ENCODE measurements at places on chromosomes 3 and 15.
A peak's percentile ranks its signal among the peaks of the same experiment; 100 is the strongest.

DNA sequence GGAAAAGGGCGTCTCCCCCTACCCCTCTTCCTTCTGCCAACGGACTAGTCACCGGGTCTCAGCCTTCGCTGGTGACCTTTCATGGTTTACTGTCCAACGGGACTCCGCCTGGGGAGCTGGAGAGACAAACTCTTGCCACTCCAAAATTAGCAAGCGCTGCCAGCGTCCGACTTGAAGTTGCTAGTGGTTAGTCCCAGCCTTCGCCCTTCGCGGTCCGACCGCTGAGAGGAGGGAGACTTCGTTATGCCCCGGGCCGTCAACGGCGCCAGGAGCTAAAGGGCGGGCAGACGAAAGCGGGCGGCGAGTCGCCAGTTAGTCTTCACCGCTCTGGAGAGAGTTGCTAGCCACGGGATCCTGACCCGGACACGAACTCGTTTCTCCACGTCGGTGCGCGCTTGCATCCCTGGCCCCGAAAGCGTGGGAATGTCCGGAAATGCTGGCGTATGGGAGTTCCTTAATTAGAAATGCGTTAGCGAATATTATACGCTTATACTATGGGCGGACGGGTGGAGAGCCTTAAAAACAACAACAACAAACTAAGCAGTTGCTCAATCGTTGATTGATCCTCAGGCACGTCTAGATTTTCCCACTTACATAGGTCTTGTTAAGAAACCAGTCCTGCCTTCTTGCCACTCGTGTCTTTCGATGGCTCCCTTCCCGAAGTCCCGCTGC, 716 bp downstream of the SMC4 start:
- DNase-seq = peak; percentile 56

- DNase-seq = no peak
Observed at GRCh38 chr3:138492980-138493675, 58.7 kb downstream of the ESYT3 start.

GRCh38 chr3:10440684-10441083, 64.7 kb downstream of the ATP2B2 start:
- DNase-seq = no peak

DNA sequence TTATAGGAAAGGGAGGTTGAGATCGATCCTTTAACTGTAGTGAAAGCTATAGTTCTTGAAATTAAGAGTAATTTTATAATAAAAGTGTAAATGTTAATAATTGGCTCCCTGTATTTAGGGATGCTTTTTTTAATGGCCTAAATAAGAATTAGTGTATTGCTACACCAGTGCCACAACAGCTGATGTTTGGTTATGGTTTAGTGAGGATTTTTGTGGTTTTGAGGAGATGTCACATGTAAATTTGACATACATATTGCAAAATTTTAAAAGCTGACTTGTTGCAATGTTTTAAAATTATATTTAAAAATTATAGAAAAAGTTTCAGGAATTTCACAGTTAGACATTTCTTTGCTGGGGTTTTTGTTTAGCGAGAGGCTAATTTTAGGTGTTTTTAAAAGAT, 3.9 kb downstream of the TSC22D2 start:
- no peak for DNase-seq

DNA sequence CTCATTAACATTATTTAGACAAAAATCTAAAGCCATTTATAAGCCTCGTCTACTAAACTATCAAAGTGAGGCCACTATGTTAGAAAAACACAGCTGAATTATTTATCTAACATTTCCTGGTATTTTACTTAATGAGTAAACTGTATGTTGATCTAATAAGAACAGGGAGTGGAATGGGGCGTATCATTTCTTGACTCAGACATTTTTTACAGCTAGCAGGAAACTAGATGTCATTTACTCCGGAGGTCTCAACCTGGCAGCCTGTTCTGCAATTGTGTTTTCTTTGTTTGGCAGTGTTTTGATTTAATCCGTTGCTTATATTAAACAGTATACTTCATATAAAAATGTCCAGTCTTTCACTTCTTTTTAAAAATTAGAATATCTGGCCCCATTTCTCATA, 79.1 kb upstream of the ABI3BP start:
- no peak for DNase-seq
